ENCODE measurements at places on chromosomes 6 and 20. TPM values are rescaled to one million over a fixed set of nuclear protein-coding genes. Genes with fewer than 3 reads are reported as not detected.

C20orf204 gene
- 0.03 TPM for polyA plus RNA-seq

TDP2 gene
- 16.7 TPM for polyA plus RNA-seq

RPS18 gene
- 6,736 TPM for polyA plus RNA-seq

BEND6 gene
- polyA plus RNA-seq, result 0.18 TPM

THEMIS gene
- not detected for polyA plus RNA-seq

VGLL2 gene
- not detected for polyA plus RNA-seq

RPS6KA2 gene
- 28.0 TPM for polyA plus RNA-seq

DAAM2 gene
- polyA plus RNA-seq, result 0.02 TPM

ID4 gene
- polyA plus RNA-seq, result 0.05 TPM

SLC17A2 gene
- not detected for polyA plus RNA-seq

CDC5L gene
- polyA plus RNA-seq, result 10.2 TPM

ELOVL5 gene
- polyA plus RNA-seq, result 56.2 TPM

PRR18 gene
- polyA plus RNA-seq, result 0.01 TPM

KHDC1L gene
- 0.26 TPM for polyA plus RNA-seq

FAM50B gene
- polyA plus RNA-seq, result 6.6 TPM

SSR1 gene
- 124 TPM for polyA plus RNA-seq

PROKR2 gene
- not detected for polyA plus RNA-seq

RIPOR3 gene
- not detected for polyA plus RNA-seq

TMX4 gene
- polyA plus RNA-seq, result 13.3 TPM

MMP24OS gene
- polyA plus RNA-seq, result 34.1 TPM

ENPP5 gene
- 0.71 TPM for polyA plus RNA-seq

RFX6 gene
- polyA plus RNA-seq, result not detected

ABHD16B gene
- polyA plus RNA-seq, result not detected

MROH8 gene
- polyA plus RNA-seq, result 0.60 TPM

ADGRB3 gene
- not detected for polyA plus RNA-seq

TINAG gene
- not detected for polyA plus RNA-seq

PLAGL2 gene
- 3.7 TPM for polyA plus RNA-seq
